HTR-8/SVneo (cell line): ENCODE measurements at places on chromosomes 3 and 15.
A peak's percentile ranks its signal among the peaks of the same experiment; 100 is the strongest.

DNA sequence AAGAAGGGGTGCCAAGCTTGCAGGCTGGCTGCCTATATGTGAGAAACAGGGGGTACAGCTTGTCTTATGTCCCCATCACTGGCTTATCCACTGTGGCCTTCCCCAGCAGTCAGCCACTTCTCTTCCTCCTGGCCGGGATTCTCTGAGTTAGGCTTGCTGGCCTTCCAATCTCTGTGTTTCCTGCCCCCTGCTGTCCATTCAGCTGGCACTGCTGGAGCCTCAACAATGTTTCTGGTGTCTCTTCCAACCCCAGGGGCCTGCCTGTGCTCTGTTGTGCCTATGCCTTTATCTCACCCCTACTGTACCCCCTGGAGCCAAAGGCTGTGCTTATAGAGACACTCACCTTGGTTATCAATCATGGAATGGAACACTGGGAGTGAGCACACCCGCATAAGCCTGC lies 36.5 kb downstream of the ANAPC13 start:
- DNase-seq, result no peak

DNA sequence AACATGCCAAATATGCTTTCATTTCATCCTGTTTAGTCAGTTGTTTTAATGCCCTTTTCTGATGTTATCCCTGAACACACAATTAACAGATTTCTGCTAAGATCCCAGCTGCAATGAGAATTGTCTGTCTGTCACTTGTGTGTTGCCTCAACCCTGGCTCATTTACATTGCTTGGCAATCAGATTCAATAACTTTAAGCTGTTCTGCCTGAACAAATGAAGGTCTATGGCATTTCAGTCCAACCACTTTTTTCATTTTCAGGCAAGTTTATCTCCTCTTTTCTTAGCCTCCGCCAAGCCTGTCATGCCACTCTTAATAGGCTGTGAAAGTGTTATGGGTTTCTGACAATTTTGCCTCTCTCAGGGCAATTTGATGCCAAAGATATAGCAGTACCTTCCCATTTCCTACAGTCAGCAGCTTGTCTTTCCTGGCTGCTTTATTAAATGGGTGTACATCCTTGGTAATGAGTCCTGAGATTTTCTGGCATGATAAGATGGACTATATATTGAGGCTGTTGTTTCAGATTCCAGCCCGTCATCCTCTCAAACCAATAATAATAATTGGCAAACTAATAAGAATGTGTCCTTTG lies 68.7 kb upstream of the ADAMTS9 start:
- DNase-seq, result no peak

DNA sequence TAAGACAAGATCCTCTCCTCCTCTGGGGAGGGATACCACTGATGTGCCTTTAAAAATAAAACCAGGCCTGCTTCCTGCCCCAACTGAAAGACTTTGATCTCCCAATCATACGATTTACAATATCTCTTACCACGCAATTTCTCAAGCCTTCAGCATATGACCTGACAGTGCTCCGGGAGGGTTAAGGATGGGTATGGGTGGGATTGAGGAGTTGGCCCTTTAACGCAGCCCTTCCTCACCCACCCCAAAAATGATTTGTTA lies 67.4 kb downstream of the LRIG1 start:
- DNase-seq, result no peak

GRCh38 chr3:122952520-122952919 lies 75.0 kb downstream of the SEMA5B start:
- DNase-seq, result peak; percentile 36
